Left colon (tissue), 2 donors: ENCODE measurements at places on chromosomes 6 and 20.

- DNase-seq: no peak
Observed at GRCh38 chr6:107064579-107065065, 36.6 kb downstream of the MTRES1 start.

GRCh38 chr6:11168091-11168635 lies 56.6 kb upstream of the ERVFRD-1 start:
- DNase-seq: no peak

DNA sequence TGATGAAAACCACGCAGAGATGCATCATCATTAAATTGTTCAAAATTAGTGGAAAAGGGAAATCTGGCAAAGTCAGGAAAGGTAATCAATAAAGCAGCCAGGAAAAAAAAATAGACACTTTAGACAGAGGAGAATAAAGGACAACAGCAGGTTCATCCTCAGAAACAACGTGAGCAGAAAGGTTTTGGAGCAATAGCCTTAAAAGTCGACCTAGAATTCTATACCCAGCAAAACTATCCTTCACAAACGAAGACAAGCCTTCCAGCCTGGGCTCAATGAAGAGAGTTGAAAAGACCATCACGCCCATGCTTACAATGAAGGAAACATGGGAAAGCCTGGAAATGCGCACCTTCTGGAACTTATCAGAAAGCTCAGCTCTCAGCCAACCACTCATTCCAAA lies 24.7 kb upstream of the CHRNA4 start:
- no peak for DNase-seq

- DNase-seq: no peak
Observed at GRCh38 chr20:59134182-59134581, 29.4 kb upstream of the ZNF831 start.

DNA sequence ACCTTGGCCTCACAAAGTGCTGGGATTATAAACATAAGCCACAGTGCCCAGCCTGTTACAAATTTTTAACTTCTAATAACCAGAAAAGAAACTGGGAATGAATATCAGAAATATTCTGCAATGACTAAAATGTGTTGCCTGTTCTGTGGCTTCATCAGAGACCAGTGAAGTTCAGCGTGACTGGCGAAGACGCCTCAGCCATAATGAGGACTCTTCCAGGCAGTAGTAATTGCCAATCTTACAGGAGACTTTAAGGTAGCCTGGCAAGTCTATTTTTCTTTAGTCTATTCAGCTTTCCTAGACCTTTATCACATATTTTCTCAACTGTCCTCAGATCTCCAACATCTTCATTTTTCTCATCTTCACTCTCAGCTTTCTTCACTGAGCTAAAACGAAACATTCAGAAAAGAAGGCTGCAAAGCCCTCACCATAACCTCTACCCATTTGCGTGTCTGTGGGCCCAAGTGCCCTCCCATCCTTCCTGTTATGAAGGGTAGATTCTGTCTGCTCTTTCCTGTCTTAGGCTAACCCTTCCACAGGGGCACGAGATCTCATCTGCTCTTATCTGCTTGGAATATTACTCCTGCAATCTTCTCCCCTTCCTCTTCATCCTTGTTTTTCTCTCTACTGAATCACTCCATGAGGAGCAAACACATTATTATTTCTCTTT lies 42.0 kb upstream of the OLIG3 start:
- DNase-seq: no peak
